ENCODE measurements at places on chromosomes 16 and 17. TPM values are rescaled to one million over a fixed set of nuclear protein-coding genes. Genes with fewer than 3 reads are reported as not detected.
A peak's percentile ranks its signal among the peaks of the same experiment; 100 is the strongest.

The RFWD3 gene
- 19.4 TPM for total RNA-seq

The CES1 gene
- total RNA-seq = 0.34 TPM

The PPL gene
- 7.0 TPM for total RNA-seq

The CD300E gene
- not detected for total RNA-seq

The KRT39 gene
- not detected for total RNA-seq

The ACSM2A gene
- under 0.01 TPM for total RNA-seq

The MILR1 gene
- total RNA-seq = 3.2 TPM

The PABPN1L gene
- total RNA-seq = not detected

GRCh38 chr16:4610011-4611005 lies 4.4 kb downstream of the UBALD1 start:
- no peak for DNase-seq

GRCh38 chr16:57146735-57147134 lies 39.1 kb downstream of the PSME3IP1 start:
- peak; percentile 45 for DNase-seq

GRCh38 chr16:88437367-88437964 lies 15.6 kb upstream of the ZFPM1 start:
- DNase-seq = peak; percentile 66

GRCh38 chr17:61467416-61468262 lies 15.4 kb downstream of the TBX4 start:
- DNase-seq = peak; percentile 48

GRCh38 chr17:34562387-34562786 lies 17.0 kb upstream of the TMEM132E start:
- peak; percentile 11 for DNase-seq

DNA sequence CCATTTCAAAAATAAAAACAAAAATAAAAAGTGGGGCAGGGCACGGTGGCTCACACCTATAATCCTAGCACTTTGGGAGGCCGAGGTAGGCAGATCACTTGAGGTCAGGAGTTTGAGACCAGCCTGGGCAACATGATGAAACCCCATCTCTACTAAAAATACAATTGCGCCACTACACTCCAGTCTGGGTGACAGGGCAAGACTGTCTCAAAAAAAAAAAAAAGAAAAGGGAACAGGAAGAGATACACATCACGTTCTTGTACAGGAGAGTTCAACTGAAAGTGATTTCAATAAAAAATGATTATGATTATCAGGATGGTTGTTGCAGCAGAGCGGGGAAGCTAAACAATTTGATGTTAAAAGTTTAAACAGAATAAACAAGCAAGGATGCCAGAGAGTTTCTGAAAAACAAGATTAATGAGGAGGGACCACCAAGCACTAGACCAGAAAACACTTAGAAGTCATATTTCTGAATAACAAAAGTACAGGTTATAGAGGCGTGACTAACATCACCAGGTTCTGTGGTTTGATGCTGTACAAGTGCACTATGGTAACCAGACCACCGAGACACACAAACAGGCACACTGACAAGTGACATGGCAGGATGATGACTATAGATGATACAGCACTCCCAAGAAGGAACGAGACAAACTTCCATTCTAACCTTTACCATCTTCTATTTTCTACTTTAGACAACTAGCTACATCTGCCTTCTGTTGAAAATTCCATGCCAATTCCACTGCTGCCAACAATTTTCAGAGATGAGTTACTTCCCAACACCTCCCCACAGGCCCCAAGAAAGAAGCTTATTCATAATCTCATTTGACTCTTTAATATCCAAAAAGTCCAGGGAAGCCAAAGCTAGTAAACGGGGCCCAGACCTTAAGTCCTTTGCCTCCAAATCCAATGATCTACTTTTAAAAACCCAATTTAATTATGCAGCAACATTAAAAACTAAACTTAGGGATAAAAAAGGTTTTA lies 11.8 kb downstream of the DNAJA2 start:
- no peak for DNase-seq

GRCh38 chr17:5919089-5919488 lies 151.1 kb upstream of the WSCD1 start:
- DNase-seq = no peak

DNA sequence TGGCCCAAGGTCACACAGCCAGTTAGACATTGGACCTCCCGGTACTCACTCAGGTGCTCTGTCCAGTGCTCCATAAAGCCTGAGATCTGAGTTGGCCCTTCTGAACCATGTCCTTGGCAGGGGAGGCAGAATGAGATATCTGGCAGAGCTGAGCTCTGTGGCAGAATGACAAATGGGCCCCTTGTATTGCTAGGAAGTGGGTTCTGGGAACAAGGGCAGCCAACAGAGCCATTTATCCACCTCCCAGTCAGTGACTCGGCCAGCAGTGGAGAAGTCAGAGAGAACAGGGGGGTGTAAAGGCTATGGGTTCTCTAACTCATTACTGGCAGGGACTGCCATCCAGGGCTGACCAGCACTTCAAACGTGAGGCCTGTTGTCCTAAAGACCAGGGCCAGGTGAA lies 117.1 kb upstream of the NLRP1 start:
- no peak for DNase-seq

- peak; percentile 7 for DNase-seq
These were observed 74.4 kb downstream of the COX10 start for GRCh38 chr17:14143688-14144087.

DNA sequence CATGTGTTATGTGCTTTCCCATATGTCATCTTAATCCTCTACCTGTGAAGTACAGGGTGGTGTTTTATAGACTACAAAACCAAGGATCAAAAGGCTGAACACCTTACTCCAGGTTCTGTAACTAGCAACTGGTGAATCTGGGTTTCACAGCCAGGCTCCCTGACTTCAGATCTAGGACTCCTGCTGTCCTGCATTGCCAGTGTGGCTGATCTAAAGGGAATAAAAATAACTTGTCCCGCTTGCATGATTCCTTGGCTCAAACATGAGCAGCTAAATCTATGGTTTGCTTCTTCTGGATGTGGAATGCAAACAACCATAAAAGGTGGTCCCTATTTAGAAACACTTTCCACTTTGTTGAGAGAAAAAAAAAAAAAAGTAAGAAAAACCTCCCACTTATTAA lies 3.7 kb upstream of the VWA3A start:
- no peak for DNase-seq

DNA sequence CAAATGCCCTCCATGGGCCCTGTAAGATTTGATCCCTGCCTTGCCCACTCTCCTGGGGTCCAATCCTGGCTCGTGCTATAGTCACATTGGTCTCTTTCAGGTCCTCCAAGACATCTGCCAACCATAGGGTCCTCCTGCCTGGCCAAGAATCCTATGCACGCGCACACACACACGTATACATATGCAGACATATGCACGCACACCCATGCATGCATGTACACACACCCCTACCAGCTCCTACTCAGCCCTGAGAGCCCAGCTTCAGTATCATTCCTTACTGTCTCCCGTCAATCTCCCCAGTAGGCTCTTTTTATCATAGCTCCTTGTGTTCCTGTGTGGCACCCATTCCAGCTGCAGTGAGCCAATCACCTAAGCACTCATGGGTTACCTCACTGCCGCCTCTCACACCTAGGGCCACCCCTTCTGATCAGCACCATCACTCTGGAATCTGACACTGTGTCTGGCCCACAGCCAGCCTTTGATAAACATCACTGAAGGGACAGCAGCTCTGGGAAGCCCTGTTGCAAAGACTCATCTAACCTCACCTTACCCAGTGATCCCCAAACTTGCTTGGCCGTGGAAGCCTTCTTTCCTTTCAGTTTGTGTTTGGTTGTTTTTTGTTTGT lies 7.9 kb upstream of the DNAH17 start:
- no peak for DNase-seq

GRCh38 chr16:67961551-67961957 lies 6.9 kb downstream of the SLC12A4 start:
- DNase-seq = no peak

DNA sequence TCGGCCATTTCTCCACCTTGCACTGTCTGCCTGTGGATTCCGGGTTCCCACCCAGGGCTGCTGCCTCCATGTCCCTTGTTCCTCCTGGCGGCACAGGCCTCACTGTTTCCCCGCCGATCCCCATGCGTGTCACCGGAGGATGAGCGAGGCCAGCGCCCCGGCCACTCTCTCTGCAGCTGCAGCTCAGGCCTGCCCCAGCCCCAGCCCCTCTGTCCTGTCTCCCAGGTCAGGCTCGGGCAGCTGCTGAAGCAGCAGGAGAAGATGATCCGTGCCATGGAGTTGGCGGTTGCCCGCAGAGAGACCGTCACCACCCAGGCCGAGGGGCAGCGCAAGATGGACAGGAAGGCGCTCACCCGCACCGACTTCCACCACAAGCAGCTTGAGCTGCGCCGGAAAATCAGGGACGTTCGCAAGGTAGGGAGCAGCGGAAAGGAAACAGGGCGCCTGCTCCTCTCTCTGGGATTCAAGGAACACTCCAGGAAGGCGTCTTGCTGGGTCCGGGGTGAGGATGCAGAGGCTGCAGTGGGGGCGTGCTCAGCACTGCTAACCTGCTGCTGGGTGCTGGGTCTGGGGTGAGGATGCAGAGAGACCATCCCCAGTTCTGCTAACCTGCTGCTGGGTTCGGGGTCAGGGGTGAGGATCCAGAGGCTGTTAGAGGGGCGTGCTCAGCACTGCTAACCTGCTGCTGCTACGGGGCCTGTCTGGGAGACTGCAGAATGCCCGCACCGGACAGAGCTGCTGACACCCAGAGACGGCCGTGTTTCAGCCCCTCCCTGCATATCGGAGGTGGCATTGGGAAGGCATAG lies 6.1 kb upstream of the GAA start:
- DNase-seq = no peak

GRCh38 chr16:4690946-4691665 lies 2.3 kb upstream of the NUDT16L1 start:
- peak; percentile 45 for DNase-seq

DNA sequence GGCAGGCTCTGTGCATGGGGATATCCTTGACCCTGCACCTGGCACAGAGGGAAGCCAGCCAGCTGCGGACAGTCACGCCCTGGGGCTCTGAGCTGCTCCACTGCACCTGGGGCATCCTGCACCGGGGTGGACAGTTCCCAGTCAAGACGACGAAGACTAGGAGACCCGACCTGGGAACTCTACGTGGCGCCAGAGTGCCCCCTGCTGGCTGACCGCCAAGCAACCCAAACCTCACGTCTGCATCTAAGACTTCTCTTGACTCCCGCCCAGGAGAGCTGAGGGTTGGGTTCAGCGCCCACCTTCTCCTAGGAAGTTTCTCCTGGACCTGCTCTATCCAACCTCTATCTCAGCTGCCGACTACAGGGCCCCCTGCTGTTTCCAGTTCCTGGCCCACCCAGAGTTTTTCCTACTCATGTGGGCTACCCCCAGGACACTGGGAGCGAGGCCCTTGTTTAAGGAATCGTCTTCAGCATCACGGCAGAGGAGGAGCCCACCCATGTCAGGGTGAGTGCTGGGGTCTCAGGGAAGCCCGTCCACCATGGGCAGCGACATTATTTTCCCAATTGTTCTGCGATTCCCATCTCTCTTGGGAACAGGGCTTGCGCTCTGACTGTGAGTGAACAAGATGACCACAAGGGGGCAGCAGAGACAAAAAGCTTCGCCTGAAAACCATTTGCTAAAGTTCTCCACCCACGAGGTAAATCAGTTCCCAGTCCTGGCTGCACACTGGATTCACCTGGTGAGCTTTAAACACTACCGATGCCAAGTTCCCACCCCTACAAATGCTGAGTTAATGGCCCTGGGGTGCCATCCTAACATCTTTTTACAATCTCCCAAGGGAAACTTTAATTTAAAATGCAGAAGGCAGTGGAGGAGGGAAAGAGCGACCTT lies 29.3 kb downstream of the TLE7 start:
- DNase-seq = peak; percentile 81

DNA sequence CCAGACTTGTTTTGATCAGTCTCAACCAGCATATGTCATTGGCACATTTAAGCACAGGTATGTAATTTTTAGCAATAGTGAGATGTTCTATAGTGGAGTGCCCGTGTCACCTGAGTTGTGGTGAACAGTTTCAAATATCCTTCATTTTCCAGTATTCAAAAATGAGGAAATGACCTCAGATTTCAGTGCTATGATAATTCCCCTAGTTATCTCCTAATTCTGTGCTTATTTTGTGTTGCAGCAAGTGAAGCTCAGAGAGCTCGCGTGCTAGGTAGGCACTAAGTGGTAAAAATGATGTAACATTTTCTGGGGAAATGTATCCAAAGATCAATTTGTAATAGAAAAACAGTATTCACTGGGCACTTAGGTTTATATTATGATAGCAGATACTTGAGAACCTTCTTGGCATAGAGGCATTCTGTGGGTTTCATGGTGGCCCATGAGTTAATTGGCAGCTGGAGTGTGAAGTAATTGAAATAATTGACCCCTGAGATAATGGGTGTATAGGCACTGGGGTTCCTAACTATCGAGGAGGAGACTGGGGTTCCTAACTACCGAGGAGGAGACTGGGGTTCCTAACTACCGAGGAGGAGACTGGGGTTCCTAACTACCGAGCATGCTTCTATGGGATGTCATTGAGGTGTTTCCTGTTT lies 159.1 kb downstream of the PRKCA start:
- no peak for DNase-seq

GRCh38 chr16:74186561-74186971 lies 110.0 kb upstream of the PSMD7 start:
- no peak for DNase-seq

GRCh38 chr17:10605221-10605783 lies 51.8 kb downstream of the MYH3 start:
- no peak for DNase-seq

DNA sequence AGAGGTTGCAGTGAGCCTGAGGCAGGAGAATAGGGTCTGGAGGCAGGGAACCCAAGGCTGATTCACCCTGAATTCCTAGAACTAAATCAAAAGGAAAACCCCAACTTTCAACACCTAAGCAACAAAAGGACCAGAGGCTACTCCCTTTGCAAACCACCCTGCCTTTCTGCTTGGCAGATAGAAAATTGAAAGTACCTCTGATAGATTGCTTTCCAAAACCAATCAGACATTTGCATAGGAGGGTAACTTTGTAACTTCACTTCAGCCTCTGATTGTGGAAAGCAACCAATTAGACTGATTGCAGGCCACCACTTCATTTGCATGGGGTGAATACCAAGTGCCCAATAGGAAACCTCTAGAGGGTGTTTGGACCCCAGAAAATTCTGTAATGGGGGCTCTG lies 10.9 kb upstream of the TMEM98 start:
- no peak for DNase-seq

DNA sequence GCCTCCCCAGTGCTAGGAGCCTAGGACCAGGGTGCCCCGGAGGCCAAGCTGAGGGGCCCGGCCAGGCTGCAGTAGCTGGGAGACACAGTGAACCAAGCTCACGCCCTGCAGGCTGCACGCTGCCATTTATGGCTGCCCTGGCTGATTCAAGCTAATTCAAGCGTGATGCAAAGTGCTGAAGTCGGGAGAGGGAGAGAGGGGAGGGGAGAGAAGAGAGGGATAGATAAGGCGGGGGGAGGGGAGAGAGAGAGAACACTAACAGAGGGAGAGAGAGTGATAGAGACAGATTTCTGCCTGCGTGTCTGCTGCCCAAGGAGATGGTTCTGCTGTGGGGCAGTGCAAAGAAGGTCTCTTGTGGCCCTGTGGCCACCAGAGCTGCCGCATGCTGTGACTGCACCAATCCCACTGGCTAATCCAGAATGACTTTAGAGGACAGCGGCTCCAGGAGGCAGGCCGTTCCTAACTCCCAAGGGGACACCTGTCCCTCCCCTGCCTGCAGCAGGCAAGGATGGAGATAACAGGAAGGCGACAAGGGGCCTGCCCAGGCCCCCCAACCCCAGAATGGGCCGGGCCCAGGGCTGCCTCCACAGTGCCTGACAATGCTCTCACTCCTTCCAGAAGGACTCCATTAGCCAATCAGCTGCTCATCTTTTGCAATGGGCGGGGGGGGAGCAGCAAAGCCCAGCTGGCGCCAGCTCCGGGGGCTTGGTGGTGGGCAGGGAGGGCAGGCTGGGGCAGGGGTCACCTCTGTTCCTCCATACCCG lies 12.9 kb downstream of the MXRA7 start:
- DNase-seq = no peak

Data from dermis blood vessel endothelial cell (primary cell).